ENCODE measurements at places on chromosomes 7 and 10. TPM values are rescaled to one million over a fixed set of nuclear protein-coding genes. Genes with fewer than 3 reads are reported as not detected.

The NUTM2B gene
- 0.09 TPM for polyA plus RNA-seq

The NPY4R2 gene
- not detected for polyA plus RNA-seq

The C10orf143 gene
- 13.5 TPM for polyA plus RNA-seq

The GLI3 gene
- 3.1 TPM for polyA plus RNA-seq

The LRRC18 gene
- polyA plus RNA-seq: 0.07 TPM

Measured in thymus (tissue), 14 donors.